ENCODE measurements at places on chromosomes 12 and 14.
A peak's percentile ranks its signal among the peaks of the same experiment; 100 is the strongest.

DNA sequence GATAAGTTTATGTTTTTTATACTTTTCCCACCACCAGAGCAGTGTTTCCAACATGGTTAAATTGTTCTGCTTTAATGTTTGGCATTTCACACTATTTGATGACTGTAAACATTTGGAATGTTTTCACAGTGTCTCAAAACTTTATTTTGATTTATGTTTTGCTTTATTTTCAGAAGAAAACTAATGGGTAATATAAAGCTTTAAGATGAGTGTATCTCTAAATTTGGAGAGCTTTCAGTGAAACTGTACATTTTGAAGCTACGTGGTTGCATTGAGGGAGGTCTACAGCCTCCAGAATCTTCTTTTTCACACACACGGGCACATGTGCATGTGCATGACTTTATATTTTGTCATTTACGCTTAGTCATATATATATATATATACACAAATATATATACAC, 10.7 kb downstream of the BICD1 start:
- no peak for DNase-seq

- peak; percentile 97 for DNase-seq
Observed at GRCh38 chr12:15700595-15700994, 88.6 kb downstream of the EPS8 start.

DNA sequence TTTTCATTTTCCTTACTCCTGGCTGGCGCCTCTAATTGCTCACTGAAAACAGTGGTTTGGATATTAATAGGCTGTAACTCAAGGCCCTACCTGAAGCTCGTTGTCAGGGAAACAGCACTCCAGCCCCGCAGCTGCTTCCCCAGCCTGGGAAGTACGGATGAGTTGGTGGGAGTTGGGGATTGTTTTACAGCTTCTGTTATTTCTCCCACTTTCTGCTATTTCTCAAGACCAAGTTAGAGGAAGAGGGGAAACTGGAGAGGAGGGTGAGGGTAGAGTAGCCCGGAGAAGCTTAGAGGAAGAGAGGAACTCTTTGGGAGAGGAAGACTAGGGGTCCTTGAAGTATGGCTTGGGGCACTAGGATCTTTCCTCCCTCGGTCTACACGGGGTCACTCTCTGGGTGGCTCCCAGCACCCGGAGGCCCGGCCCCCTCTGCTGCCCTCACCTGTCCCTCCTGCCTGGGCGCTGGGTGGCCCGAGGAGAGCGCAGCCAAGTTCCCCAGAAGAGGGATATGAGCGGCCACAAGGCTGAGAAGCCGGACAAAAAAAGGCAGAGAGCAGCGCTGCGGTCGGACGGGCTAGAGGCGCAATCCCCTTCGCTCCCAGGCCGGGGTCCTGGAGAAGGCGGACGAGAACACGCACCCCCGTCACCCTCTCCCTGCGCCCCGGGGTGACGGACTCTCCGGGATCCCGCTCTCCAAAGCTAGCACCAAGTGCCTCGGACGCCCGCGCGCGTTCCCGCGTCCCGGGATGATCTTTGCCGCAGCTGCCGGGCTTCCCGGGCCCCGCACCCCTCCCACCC, 671 bp downstream of the SPTB start:
- no peak for DNase-seq

- DNase-seq = peak; percentile 22
Observed at GRCh38 chr14:67137744-67138371, 51.4 kb upstream of the GARIN2 start.

- no peak for DNase-seq
Observed at GRCh38 chr12:49456131-49456679, 82.6 kb upstream of the KCNH3 start.

DNA sequence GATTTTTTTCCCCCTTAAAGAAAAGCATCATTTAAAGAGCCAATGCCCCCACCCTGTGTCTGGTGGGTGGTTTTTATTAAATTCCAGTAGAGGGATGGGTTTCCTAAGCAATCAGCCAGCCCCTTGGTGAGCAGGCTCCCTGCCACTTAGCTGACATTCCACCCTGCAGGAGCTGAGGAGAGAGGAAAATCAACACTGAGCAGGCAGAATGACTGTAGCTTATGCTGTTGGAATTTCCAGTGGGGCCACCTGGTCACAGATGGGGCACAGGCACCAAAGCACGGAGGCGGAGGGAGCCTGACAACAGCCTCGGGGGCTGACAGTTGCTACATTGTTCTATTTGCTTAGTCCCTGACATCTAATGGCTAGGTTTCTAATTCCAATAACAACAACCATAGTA, 127.7 kb downstream of the TMEM30B start:
- peak; percentile 39 for DNase-seq

DNA sequence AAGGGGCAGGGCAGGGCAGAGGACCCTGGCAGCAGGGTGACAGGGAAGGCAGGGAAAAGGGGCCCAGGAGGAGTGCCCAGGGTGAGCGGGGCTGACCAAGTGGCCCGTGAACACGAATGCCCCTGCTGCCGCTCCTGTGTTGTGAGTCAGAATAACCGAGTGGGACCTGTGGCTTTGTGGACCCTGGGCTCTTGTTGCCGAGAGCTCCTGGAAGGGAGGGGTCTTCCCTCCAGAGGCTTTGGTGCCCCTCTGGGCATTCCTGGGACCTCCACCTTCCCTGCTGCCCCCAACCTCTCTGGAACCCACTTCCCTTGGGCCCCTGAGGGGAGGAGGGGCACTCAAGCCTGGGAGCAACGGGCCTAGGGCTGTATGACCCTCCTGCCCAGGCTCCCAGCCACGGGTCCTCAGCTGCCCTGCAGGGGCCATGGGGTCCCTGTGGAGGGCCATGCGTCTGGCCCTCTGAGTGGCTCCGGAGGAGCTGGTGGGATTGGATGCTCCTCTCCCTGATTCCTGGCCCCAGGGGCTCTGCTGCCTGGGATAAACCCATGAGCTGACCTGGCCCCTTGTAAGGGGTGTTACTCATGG, 319.4 kb downstream of the TMEM121 start:
- no peak for DNase-seq

DNA sequence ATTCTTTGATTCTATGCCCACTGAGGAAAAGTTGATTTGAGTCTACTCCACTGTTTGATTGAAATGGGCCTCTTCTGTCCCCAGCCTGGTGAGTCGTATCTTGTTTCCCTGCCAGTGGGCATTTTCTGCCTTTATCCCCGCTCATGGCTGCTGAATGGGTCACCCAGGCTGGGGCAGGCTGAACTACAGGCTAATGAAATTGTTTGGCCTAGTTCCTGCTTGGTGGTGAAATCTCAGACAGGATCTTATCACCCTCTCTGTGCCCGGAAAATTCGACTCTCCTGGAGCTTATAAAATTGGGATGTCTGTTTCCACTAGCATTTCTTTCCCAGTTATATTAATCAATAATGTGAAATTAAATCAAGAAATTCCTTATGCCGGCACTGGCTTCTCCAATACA, 65.0 kb downstream of the CHST11 start:
- peak; percentile 47 for DNase-seq

DNA sequence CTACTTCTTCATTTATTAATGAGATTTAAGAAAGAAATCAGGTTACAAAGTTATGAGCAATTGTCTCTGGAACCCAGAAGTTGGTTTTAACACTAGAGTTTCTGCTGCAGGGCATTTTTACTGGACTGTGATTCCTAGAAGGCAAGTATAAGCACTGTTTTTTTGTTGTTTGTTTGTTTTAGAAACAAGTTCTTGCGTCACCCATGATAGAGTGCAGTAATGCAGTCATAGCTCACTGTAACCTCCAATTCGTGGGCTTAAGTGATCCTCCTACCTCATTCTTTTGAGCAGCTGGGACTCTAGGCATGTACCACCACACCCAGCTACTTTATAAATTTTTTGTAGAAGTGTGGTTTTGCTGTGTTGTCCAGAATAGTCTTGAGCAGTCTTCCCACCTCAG, 25.6 kb downstream of the RAP1B start:
- peak; percentile 80 for DNase-seq

GRCh38 chr12:67222302-67222701, 46.9 kb upstream of the CAND1 start:
- DNase-seq = peak; percentile 28
